Kidney tubule cell (primary cell): ENCODE measurements at places on chromosomes 2 and 18.
A peak's percentile ranks its signal among the peaks of the same experiment; 100 is the strongest.

- peak; percentile 88 for DNase-seq
Observed at GRCh38 chr2:119223521-119224390, at the start of gene STEAP3. Gene STEAP3 (plus strand): TSS chr2:119223834. CDS start chr2:119231013, 7,179 bp downstream.

DNA sequence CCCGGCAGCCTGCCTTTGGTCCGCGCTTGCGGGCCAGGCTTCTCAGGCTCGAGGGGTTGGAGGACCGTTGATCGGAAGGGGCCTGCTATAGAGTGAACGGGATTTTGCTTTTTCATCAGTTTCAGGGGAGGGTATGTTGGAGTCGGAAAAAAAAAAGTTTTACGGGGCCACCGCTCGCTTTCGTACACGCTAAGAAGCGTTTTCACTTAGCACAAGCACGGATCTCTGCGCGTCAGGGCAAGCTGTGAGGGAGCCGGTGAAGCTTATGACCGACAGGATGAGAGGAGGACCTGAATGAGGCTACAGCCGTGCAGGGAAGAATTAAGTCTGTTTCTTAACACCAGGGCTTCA, 443 bp downstream of the CPSF3 start:
- peak; percentile 32 for DNase-seq

- no peak for DNase-seq
Observed at GRCh38 chr2:106975641-106976040, 89.7 kb upstream of the ST6GAL2 start.

DNA sequence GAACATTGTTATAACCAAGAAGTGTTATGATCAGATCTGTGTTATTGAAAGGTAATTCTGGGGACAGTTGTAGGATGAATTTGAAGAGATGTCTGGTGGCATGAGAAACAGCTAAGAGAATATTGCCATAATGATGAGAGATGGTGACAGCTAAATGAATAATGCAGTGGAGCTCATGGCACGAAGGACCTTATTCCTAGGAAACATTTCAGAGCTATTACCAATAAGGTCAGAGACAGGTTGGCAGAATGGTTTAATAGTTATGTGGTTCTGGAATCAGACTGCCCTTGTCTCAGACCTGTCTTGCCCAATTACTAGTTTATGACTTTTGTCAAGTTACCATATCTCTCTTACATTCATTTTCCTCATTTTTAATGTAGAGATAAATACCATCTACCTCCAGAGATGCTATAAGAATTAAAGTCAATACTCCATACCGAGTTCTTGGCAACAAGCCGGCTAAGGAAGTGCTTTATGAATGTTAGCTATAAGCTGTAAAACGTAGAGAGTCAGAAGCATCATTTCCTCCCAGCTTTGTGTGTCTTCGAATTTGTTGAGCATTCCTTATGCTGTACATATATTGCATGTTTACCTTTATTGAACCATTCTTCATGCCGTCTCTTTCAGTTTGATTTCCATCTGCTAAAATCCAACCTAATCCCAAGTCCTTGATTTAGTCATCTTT, 73.6 kb upstream of the COL5A2 start:
- DNase-seq: no peak

GRCh38 chr2:62741127-62741526, 35.6 kb downstream of the EHBP1 start:
- no peak for DNase-seq

GRCh38 chr2:1838426-1838825, 94.1 kb upstream of the PXDN start:
- no peak for DNase-seq
